ENCODE measurements at places on chromosomes 13 and 19. TPM values are rescaled to one million over a fixed set of nuclear protein-coding genes. Genes with fewer than 3 reads are reported as not detected.

GRCh38 chr19:23287620-23288019, 37.4 kb upstream of the ZNF724 start:
- no peak overlapping the region for H3K4me3 ChIP-seq
- no peak overlapping the region for H3K27ac ChIP-seq
- peaks cover 7% of the 10 kb centered on the region for H3K4me1 ChIP-seq
- H3K27me3 ChIP-seq, result no peaks in the 10 kb centered on the region
- DNase-seq, result no peak

DNA sequence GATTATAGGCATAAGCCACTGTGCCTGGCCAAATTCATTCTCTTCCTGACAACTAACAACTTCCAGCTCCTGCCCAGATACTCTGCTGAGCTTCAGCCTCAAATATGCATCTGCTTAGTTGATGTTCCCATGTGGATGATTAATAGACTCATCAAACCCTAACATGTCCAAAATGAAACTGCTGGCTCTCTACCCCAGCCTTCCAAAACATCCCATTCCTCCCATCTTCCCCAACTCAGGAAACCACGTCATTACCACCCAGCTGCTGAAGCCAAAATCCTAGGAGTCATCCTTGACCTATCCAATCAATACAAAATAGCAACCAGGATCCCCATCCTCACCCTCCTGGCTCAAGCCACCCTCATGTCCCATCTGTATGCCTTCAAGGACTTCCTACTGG, 20.9 kb downstream of the POU2F2 start:
- no peak overlapping the region for H3K4me3 ChIP-seq
- no peaks in the 10 kb centered on the region for H3K27me3 ChIP-seq
- no peak for DNase-seq
- H3K4me1 ChIP-seq, result peaks cover 6% of the 10 kb centered on the region

DNA sequence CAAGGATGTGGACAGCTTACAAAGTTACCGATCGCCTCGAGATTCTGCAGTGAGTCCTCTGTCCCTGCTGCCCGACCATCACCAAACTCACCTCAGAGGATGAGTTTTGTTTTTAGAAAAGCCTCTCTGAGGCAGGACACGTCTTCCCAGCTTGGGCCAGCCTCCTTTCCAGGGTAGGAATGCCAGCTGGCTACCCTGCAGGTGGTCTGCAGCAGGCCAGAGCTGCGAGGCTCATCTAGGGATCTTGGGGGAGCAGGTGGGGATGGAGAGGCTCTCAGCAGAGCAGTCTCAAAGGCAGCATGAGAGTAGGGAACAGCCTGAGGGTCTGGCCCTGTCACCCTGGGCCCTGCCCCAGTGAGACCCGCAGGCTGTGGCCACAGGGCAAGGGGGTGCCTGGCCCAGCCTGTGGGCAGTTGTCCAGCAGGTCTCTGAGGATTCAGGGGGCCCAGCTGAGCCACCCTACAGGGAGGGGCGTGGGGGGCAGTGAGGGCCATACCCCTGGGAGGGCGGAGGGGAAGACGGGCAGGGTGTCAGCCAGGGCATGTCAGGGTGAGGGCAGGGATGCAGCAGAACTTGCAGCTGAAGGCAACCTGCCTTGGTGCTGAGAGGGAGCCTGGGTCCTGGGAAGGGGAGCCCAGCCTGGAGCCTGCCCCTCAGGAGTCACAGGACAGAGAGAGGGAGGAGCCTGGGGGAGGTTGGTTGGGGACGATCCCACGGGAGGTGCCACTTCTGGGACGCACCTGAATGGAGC, 57.3 kb upstream of the TPM4 start:
- H3K4me3 ChIP-seq, result no peak overlapping the region
- no peaks in the 10 kb centered on the region for H3K36me3 ChIP-seq
- H3K27me3 ChIP-seq, result no peaks in the 10 kb centered on the region
- DNase-seq, result no peak

DNA sequence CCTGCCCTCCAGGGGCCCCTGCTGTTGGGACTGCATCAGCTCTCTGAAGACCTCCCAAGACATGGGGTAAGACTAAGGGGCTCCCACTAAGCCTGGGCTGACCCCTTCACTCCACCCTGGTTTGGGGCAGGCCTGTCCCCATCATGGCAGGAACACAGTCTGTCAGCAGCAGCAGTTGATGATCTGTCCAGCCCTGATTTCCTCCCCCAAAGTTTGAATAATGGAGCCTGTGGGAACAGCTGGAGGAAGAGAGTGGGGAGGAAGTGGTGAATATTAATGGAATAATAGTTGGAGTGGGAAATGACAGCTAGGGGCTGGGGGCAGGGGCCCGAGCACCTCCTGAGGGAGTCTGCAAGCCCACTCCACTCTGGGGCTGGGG, 1.3 kb upstream of the B3GNT8 start:
- H3K4me1 ChIP-seq, result peaks cover 39% of the 10 kb centered on the region
- H3K36me3 ChIP-seq, result peaks cover 16% of the 10 kb centered on the region
- H3K4me3 ChIP-seq, result no peak overlapping the region

Gene CNMD
- total RNA-seq, result not detected

DNA sequence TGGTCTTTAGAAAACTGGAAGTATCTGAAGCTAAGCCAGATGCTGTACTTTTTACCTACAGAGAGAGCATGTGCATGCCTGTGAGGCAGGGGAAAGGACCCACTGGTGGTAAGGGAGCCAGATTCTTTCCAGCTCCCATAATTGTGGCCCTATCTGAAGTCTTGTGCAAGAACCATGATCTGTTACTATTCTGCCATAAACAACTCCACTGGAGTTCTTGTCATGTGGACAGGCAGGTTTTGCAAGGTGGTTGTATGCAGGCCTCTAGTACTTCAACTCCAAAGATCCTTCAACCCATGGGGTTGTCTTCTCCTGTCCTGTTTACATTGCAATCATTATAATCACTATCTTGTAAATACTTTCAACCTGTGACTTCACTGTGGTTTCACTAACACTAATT, 14.1 kb downstream of the PROSER1 start:
- H3K36me3 ChIP-seq, result peaks cover 40% of the 10 kb centered on the region
- no peak for DNase-seq
- H3K27me3 ChIP-seq, result no peaks in the 10 kb centered on the region
- H3K4me1 ChIP-seq, result no peaks in the 10 kb centered on the region
- no peak overlapping the region for H3K27ac ChIP-seq

Gene DMKN
- 0.97 TPM for total RNA-seq

- H3K36me3 ChIP-seq, result no peaks in the 10 kb centered on the region
- no peaks in the 10 kb centered on the region for H3K4me1 ChIP-seq
- H3K27ac ChIP-seq, result no peak overlapping the region
- H3K4me3 ChIP-seq, result no peak overlapping the region
- DNase-seq, result no peak
- H3K27me3 ChIP-seq, result no peaks in the 10 kb centered on the region
Measured at GRCh38 chr13:63901630-63902029, 2486.0 kb upstream of the PCDH20 start.

Gene SGTA
- 37.8 TPM for total RNA-seq

Gene KLF5
- total RNA-seq, result 5.4 TPM

DNA sequence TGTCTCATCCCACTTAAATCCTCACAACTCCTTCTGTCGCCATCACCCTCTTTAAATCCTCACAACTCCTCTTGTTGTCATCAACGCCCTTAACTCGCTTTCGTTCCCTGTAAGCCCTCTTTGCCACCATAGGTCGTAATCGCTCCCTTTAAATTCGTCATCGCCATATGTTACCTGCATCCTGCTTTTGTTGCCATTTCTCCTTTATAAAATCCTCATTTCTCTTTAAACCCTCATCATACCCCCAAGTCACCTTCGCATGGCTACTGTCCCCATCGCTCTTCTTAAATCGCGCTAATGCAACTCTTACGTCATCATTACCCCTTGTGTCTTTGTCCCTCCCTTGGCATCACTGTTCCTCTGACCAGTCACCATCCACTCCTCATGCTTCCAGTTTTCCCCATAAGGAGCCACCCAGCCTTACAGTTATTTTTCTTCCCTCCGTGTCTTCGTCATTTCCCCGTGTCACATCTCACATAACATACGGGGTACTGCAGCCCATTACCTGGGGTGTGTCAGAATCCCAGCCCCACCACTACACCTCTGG, 539 bp downstream of the PLD3 start:
- H3K27me3 ChIP-seq, result no peaks in the 10 kb centered on the region
- H3K27ac ChIP-seq, result peak overlapping the region; percentile 84
- no peaks in the 10 kb centered on the region for H3K36me3 ChIP-seq
- DNase-seq, result no peak

DNA sequence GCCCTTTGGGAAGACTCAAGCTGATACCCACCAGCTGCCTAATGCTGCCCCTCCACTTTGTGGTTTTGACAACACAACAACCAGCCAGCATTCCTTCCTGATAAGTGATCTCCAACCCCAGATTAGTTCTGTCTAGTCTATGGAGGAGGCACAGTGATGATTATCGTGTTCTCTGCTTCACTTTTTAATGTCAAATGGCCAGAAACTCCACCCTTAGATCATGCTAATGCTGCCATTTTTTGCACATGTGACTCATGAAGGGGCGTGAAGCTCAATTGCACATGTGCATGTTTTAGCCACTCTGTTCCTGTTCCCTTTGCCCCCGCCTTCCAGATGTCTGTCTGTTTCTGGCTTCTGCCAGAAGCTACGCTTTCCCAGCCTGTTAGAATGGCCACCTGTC, 199.8 kb downstream of the COG6 start:
- H3K27ac ChIP-seq, result no peak overlapping the region
- no peaks in the 10 kb centered on the region for H3K4me1 ChIP-seq
- no peak overlapping the region for H3K4me3 ChIP-seq
- no peaks in the 10 kb centered on the region for H3K27me3 ChIP-seq
- DNase-seq, result no peak
- H3K36me3 ChIP-seq, result no peaks in the 10 kb centered on the region

Gene ZGLP1
- 7.1 TPM for total RNA-seq

Gene KCNJ14
- 2.5 TPM for total RNA-seq

DNA sequence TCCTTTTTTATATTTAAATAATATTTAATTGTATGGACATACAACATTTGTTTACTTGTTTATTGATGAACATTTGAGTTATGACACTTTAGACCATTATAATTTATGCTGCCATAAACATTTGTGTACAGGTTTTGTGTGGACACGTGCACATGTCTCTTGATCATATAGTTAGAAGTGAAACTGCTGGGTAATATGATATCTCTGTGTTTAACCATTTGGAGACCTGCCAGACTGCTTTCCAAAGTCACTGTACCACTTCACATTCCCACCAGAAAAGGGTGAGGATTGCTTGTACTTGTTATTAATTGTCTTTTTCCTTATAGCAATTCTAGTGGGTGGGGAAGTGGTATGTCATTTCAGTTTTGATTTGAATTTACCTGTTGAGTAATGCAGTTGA, 145.6 kb upstream of the KLHL1 start:
- DNase-seq, result no peak
- no peak overlapping the region for H3K4me3 ChIP-seq
- no peaks in the 10 kb centered on the region for H3K36me3 ChIP-seq
- no peaks in the 10 kb centered on the region for H3K27me3 ChIP-seq
- no peak overlapping the region for H3K27ac ChIP-seq

DNA sequence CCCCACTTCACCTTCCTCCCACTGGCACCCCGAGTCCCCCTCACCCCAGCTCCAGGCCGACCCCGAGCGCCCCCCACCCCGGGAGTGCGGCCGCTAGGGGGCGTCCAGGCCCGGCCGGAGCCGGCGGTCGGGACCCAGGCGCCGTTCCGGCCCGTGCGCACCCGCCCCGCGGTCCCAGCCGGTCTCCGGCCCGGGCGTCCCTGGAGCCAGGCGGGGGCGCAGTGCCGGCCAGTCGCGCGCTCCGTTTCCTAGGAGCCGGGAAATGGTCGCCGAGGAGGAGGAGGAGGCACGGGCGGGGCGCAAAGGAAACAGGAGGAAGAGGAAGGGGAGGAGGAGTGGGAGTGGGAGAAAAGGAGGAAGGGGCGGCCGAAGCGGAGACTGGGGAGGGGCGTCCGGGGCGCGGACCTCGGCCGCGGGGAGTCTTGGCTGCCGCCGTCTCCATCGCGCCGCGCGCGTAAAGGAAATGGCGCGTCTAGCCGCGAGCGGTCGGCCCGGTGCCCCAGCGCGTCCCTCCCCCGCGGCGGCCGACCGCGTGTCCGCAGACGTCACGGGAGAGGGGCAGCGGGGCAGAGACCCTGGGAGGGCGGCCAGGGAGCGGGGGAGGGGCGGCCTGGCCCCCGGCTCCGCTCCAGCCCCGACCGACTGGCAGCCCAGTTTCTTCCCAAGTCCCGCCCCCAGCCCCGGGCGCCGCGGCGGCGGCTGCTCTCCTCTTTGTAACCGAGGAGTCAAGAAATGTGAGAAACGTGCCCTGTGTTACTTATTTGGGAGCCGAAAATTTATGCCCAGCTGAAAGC, 1.1 kb upstream of the KCTD15 start:
- peaks cover 14% of the 10 kb centered on the region for H3K4me1 ChIP-seq
- no peaks in the 10 kb centered on the region for H3K36me3 ChIP-seq
- H3K27me3 ChIP-seq, result peaks cover 11% of the 10 kb centered on the region
- no peak overlapping the region for H3K4me3 ChIP-seq

GRCh38 chr13:90084684-90085290, 1262.7 kb upstream of the MIR17HG start:
- H3K27ac ChIP-seq, result no peak overlapping the region
- no peak for DNase-seq
- H3K27me3 ChIP-seq, result no peaks in the 10 kb centered on the region
- H3K4me3 ChIP-seq, result no peak overlapping the region
- H3K4me1 ChIP-seq, result no peaks in the 10 kb centered on the region

- DNase-seq, result no peak
- no peak overlapping the region for H3K27ac ChIP-seq
- no peaks in the 10 kb centered on the region for H3K4me1 ChIP-seq
- no peak overlapping the region for H3K4me3 ChIP-seq
Measured at GRCh38 chr19:42627916-42628315, 33.2 kb upstream of the CEACAM8 start.

Gene ZNF135
- total RNA-seq, result 0.41 TPM

DNA sequence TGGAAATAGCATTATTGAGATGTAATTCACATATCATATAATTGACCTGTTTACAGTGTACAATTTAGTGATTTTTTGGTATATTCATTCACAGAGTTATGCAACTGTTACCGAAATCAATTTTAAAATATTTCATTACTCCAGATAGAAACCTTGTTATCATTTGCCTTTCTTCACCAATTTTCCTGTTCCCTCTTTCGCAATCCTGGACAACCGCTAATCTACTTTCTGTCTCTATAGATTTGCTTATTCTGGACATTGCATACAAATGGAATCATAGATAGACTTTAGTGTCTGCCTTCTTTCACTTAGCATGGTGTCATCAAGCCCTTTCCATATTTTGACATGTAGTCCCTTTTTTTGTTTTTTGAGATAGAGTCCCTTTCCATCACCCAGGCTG, 19.2 kb downstream of the MAB21L1 start:
- no peak overlapping the region for H3K27ac ChIP-seq
- DNase-seq, result no peak
- H3K36me3 ChIP-seq, result no peaks in the 10 kb centered on the region
- H3K4me1 ChIP-seq, result no peaks in the 10 kb centered on the region

- peaks cover 7% of the 10 kb centered on the region for H3K4me1 ChIP-seq
- no peak for DNase-seq
- no peaks in the 10 kb centered on the region for H3K27me3 ChIP-seq
- no peak overlapping the region for H3K4me3 ChIP-seq
- H3K36me3 ChIP-seq, result no peaks in the 10 kb centered on the region
- no peak overlapping the region for H3K27ac ChIP-seq
Measured at GRCh38 chr19:54475706-54476105, 2.6 kb upstream of the CDC42EP5 start.

- no peaks in the 10 kb centered on the region for H3K4me1 ChIP-seq
- H3K27ac ChIP-seq, result no peak overlapping the region
- no peak overlapping the region for H3K4me3 ChIP-seq
- H3K27me3 ChIP-seq, result no peaks in the 10 kb centered on the region
- H3K36me3 ChIP-seq, result no peaks in the 10 kb centered on the region
Measured at GRCh38 chr13:101454767-101455166, 2.3 kb downstream of the ITGBL1 start.

GRCh38 chr19:44573627-44574026, 39.7 kb upstream of the IGSF23 start:
- H3K4me3 ChIP-seq, result no peak overlapping the region
- DNase-seq, result no peak
- H3K36me3 ChIP-seq, result no peaks in the 10 kb centered on the region

Gene NDFIP2
- 3.7 TPM for total RNA-seq

Gene PTPRH
- total RNA-seq, result not detected
